GM04504 (cell line): ENCODE measurements at places on chromosomes 6 and 20.

GRCh38 chr20:47325242-47325641 lies 31.3 kb downstream of the ZMYND8 start:
- DNase-seq, result no peak

DNA sequence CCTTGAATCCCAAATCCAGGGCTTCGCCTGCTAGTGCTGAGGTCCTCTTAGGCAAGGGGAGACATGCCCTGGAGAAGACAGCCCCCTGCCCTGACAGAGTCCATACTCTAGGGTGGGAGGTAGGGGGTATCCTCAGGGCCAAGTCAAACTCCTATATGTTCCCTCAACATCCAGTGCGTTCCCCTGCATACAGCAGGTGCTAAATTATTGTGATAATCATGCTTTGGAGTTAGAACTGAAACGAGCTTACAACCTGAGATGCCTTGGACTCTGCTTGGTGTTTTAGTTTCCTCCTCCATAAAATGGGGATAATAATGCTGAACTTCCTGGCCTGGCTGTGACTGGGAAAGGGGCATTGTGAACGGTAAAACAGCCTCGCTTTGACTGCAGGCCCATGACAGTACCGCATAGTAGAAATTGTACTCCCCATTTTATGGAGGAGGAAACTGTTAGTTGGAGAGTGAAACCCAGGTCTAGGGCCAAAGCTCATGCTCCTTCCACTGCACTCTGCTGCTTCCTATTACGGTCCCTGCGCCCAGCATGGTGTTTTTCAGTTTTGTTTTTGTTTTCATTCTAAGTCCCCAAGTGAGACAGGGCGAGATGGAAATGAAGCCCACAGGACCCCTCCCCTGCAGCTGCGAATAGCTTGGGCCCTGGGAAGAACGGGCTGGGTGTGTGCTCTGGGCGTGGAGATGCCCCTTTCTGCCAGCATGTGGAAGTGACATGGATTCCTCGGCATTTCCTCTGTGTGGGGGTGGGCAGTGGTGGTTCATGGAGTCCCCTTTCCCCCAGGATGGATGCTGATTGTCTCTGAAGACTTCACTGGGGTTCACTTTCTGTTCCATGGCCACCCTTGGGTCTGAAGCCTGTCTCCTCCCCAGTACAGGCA lies 162.5 kb downstream of the VEGFA start:
- DNase-seq, result no peak

DNA sequence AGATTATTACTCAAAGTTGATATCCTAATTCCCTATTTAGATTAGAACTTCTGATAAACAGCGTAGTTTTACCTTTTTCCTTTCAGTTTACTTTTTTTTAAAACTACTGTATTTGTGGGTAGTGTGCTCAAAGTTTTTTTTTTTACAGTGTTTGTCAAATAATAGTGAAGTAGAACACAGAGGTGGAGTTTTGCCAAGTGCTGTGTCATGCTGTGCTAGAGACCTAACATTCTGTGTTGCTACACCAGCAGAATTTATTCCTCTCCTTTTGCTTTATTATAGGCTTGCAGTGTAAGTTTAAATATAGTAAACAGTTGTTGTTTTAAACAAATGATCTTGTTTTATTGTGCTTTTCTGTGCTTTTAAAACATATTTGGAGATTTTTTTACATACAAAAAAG lies 125.4 kb downstream of the HIVEP1 start:
- peak; percentile 75 for DNase-seq

GRCh38 chr6:70258483-70258882 lies 44.4 kb downstream of the COL9A1 start:
- DNase-seq, result no peak

DNA sequence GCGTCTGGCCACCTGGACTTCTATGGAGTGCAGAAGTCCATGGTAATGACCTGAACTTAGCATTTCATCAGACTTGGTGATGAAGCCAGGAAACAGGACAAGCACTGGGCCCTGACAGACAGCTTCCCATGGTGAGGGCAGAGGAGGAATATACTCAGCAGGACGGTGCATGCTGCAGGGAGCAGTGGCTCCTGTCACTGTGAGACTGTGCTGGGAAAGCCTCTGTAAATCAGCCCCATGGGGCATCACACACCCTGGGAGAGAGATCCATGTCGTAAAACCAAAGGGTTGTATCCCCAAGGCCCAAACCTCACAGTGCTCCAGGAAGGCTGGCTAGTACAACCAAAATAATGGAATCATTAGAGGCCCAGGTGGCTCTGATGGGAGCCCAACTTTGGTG lies 58.7 kb upstream of the PRND start:
- DNase-seq, result no peak

DNA sequence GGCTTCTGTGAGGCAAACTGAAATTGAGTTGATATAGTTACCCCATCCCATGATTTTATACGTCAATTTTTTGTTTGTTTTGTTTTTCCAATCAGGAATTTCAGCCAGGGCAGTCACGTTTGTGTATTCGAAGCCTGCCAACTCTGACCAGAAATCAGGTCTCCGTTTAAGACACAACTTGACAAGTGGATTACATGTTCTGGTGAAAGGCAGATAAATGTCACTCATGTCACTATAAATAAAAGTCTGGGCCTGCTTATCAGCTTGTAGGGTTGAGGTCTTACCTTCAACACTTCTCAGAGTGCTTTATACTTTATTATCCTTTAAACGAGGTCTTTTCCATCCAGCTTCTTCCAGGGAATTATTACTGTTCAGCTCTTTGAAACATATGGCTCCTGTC lies 8.4 kb upstream of the XRN2 start:
- DNase-seq, result no peak

GRCh38 chr20:46118481-46119020 lies 437 bp downstream of the CD40 start:
- no peak for DNase-seq

DNA sequence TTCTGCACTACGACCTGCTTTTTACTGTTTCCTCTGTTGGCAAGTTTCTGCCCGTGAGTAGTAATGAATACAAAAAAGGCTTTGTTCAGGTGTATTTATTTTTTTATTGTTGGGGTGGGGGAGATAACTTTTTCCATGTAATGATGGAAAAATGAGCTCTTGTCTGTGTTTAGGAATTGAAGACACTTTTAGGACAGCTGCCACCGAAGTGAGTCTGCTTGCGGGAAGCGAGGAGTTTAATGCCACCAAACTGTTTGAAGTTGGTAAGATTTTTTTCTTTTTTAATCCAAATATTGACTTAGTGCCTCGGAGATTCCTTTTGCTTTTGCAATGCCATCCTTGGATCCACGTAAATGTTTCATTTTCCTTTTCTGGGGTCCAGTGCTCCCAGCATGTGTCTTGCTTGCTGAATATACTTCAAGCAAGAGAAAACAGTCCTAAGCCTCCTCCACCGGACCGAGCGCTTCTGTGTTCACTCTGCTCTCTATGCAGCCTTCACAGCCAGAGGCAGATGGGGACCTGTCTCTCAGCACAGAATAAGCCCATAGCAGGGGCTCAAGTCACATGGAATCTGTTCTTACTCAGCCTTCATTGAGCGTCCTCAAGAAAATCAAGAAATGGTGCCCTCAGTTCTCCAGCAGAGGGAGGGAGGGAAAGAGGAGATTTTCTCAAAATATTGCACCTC lies 71.3 kb downstream of the ISM1 start:
- DNase-seq, result no peak

DNA sequence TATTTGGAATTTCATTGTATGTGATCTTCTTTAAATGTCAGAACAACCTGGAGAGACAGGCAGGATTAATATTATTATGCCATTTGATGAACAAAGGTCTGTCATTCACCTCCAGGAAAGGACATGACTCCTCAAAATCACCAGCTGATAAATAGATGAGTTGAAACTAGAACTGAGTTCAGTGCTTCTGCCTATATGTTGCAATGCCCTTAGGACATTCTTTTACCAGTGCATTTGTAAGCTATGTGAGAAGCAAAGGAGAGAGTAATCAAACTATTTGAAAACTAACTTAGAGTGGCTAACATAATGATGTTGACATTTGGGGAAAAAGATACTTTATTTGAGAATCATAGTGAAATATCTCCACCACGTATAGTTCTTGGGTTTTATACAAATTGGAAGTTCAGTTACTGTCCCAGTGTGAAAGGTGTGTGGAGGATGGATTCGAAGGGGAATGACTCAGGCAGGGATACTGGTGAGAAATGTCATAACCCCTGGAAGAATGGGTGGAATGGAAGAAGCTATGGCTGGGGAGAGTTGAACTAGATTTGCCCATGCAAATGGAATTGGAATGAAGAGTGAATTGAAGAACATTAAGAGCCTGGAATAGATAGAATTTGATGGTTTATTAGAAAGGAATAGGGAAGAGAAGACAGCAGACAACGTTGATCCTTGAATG lies 21.5 kb downstream of the PKIB start:
- DNase-seq, result no peak

DNA sequence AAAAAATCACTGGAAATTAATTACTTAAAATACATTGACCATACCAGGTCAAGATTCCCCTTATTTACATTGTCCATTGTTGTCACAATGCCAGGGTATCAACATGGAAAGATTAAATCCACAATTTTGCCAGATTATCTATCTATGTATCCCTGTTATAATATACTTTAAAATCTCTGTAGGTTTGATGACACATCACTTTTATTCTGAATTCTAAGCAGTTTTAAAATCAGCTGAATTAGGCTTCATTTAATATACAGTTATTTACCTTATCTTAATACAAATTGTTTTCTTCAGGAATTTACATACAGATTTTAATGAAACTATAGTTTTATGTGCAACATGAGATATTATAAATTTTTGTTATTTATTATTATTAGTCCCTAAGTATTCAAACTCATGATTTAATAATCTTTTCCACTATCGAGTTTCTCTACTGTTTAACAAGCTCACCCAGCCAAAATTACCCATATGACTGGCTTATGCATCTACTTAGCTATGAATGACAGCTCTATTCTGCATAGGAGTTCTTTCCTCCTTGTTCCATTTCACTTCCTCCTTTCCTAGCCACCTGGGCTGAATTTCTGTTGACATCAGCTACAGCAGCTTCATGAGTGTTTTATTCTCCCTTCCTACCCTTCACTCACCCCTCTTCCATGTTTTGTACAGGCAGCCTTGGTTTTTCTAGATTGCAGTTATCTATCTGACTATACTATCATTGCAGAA lies 654.2 kb upstream of the MAP3K7 start:
- DNase-seq, result no peak

DNA sequence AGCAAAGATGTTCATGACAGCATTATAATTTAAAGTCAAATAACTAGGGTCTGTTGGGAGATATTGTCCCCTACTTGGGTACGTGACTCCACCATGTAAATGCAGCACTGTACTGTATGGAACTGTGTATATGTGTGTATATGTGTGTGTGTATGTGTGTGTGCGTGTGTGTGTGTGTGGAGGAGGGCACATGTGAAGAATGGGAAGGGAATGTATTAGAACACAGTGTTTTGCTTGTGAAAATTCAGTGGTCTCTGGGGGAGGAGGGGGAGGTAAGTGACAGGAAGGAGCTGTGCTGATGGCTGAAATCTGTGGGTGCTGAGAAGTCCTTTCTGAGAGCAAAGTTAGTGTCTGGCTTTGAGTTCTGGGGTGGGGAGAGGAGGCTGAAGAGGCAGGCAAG lies 23.9 kb upstream of the VEGFA start:
- DNase-seq, result no peak

DNA sequence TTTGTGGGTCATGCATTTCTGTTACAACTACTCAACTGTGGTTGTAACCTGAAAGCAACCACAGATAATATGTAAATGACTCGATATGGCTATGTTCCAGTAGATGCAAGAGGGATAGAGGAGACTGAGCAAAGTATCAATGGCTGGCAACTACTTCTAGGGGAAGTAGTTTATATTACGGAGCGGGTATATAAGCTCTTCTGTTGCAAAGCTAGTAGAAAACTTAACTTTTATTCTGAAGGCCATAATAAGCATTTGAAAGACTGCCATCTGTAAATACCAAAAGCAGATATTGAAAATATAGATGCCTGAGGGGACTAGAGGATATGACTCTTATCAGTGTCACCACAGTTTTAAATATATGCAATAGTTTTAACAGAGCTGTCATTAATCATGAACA lies 655.3 kb downstream of the PHF3 start:
- no peak for DNase-seq
